ENCODE measurements at places on chromosomes 2 and 18.

- DNase-seq: no peak
Measured at GRCh38 chr18:48597110-48597509, 58.3 kb downstream of the CTIF start.

DNA sequence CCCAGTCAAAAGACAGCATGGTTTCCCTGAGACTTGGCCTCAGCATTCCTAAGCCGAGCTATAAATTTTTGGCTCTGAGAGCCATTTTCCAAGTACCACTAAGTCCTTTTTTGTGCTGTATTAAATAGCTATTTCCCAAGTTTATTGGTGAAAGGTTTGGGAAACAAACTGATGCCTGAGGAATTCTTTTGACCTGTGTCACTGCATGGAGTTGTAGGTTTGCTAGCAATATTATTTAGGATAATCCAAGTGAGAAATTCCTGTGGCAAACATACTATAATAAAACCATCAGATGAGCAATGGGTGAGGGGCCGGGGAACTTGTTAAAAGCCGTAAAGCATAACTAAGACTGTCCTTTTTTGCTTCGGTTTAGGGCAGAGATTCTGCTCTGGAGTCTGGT is 28.4 kb downstream of the ARHGAP28 start:
- no peak for DNase-seq

DNA sequence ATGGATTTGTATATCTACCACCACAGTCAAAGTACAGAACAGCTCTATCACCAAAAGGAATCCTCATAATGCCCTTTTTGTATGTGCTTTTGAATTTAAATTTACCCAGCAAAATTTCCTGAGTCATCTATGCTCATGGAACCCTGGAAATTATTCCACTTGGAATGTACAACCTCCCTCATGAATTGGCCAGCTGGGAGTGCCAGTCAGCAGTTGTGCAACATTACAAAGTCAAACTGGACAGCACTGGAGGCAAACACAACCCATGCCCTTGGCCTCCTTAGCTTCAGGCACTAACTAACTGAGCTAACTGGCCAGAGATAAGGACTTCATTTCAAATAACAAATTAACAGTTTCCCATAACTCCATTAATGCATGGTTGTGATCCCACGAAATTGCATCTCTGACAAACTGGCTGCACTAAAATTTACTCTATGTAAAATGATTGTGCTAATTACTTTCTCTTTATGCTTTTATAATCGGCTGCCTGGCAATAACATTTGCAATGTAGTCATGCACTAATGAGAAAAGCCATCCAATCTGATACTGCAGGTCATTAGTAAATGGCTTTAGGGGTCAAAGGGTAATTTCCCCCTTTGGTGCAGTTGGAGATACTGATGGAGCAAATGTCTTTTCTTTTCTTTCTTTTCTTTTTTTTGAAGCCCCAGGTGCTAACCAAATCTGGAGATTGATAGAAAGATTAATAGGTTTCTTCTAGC is 270.5 kb downstream of the ACTR3 start:
- no peak for DNase-seq

DNA sequence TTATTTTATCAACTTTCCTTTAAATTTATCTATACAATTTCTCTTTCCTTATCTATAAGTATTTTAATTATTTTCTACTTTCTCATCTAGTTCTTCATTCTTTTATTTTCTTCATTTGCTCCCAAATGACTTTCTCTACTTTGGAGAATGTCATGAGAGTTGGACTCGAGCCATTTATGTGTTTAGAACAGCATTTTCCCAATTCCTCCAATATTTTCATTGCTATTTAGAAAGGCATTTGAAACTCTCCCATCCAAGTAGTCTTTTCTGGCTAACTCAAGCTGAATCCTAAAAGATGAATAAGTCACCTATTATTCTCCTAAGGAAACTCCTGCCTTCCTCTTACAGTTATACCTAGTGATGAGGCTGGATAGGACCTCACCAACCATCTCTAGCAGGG is 15.8 kb upstream of the FEZ2 start:
- no peak for DNase-seq

GRCh38 chr2:162044586-162044985 is 29.4 kb downstream of the DPP4 start:
- DNase-seq: no peak

GRCh38 chr2:42810971-42811811 is 18.8 kb upstream of the HAAO start:
- DNase-seq: peak; percentile 74

DNA sequence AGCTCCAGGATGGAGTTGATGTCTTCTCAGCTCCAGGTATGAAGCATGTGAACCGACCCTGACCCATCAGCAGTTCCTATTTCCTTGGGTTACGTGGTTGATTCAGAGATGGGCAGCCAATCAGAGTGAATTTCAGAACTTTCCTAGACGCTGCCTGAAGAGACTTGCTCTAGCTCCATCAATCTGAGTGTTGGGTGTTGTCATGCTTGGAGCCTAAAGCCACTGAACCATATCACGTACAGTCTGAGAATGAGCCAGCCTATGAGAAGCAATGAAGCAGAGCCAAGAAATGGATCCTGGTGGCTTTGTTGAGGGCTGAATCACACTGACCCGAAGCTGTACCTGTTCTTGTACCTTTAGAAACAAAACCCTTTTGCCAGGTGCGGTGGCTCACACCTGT is 19.6 kb upstream of the KLF7 start:
- no peak for DNase-seq

DNA sequence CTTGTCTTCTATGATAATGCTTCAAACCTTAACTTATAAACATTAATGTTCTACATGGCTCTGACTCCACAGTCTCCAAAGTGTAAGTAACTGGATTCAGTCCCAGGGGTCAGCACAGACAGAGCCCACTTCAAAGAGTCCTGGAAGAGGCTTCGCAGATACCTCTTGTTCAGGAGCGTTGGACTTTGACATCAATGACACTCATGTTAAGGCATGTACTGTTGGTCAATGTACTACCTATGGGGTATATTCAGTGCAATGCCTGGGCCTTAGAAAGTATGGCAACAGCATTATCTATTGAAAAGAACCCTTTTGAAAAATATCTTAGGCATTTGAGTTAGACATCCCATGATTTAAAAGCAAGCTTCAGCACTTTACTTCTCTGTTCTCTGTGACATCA is 143.1 kb downstream of the GRB14 start:
- DNase-seq: no peak
